Retinal pigment epithelial cell (primary cell): ENCODE measurements at places on chromosomes 1 and 21.

DNA sequence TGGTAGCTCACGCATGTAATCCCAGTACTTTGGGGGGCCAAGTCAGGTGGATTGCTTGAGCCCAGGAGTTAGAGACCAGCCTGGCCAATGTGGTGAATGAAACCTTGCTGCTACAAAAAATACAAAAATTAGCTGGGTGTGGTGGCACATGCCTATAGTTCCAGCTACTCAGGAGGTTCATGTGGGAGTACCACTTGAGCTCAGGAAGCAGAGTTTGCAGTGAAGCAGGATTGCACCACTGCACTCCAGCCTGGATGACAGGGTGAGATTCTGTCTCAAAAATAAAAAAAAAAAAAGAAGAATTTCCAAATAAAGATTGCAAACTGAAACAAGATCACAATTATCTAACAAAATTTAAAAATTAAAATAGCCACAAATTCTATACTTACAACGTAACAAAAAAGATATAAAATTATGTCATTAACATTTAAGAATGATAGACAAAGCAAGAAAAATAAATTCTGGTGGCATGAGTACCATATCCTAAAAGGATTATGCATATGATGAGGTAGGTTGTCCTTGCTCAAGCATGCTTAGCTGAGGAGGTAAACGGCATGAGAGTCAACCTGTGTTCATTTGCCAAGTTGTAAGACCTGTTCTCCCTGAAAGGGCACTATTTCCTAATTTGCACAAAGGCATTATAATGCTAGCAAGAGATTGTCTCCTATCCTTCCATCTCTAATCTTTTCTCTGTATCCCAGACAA lies 20.2 kb downstream of the IPP start:
- no peak for DNase-seq

GRCh38 chr1:174258148-174258550 lies 98.8 kb downstream of the RABGAP1L start:
- no peak for DNase-seq

DNA sequence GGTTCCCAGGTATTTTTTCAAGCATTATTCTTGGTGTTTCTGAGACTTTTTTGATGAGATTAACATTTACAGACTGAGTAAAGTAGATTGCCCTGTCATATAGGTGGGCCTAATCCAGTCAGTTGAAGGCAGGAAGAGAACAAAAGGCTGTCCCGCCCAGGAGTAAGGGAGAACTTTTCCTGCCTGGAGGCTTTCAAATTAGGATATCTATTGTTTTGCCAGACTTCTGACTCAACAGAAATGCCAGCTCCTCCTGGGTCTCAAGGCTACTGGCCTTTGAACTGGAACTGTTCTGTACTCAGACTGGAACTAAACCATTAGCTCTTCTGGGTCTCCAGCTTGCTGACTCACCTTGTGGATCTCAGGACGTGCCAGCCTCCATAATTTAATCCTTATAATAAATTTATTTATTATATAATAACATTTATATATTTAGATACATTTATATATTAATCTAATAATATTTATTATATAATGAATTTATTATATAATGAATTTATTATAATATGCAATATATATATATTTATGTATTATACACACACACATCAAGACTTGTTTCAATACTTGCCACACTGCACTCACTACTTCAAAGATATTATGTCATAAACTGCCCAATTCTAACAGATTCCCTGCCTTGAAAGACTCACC lies 510.8 kb upstream of the B3GALT2 start:
- DNase-seq, result no peak

- DNase-seq, result no peak
These were observed 35.5 kb downstream of the KCNK2 start for GRCh38 chr1:215118081-215118480.

DNA sequence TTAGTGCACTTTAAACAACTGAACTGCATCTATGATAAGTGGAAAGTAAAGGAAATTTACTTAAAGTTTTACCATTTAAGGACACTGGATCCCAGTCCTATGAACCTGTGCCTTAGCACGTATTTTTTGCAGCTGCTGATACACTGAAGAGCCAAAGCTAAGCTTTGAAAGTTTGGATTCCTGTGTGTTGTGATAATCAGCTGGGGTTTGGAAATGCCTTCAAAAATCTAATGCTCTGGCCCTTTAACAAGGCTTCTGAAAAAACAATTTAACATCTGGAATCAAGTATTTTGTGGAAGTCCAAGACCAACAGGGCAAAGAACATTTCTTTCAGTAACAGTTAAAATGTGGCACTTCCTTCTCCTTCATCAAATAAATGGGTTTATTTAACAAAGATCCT lies 51.8 kb downstream of the DDAH1 start:
- DNase-seq, result no peak
